ENCODE measurements at places on chromosomes 11 and 22. TPM values are rescaled to one million over a fixed set of nuclear protein-coding genes. Genes with fewer than 3 reads are reported as not detected.

- DNase-seq = no peak
Observed at GRCh38 chr11:132610216-132610615, 922.1 kb downstream of the OPCML start.

Gene SLC7A4
- total RNA-seq = 0.59 TPM

GRCh38 chr11:495537-495931 lies 11.5 kb downstream of the RNH1 start:
- DNase-seq = no peak

DNA sequence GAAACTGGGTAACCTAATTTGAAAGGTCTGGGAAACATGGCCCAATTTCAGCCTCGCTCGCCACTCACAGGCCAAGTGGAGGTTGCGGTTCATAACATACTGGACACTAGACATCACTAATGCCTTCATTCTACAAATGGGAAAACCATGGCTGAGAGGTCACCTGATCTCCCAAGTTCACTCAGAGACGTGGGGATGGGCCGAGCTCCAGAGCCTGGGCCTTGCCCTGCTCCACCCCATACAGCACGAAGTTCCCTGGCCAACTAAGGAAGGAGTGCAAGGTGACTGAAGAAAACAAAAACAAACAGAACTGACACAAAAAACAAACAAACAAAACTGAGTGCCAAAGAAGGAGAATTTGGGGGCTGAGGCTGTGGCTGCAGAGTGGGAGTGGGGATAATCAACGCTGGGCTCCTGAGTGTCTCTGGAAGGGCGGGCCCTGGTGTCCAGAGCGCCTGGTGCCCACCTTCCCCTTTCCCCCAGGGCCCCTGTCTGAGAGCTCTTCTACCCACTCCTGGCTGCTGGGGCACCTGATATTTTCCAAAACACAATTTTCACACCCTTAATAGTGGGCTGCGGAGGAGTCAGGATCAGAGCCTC lies 46.5 kb upstream of the ADA2 start:
- no peak for DNase-seq

Gene CACNA1I
- 0.12 TPM for total RNA-seq

GRCh38 chr22:45246060-45246985 lies 5.6 kb upstream of the KIAA0930 start:
- no peak for DNase-seq

GRCh38 chr11:1768141-1768469 lies 4.4 kb upstream of the CTSD start:
- peak; percentile 11 for DNase-seq

GRCh38 chr11:117807482-117808327 lies 10.7 kb upstream of the DSCAML1 start:
- peak; percentile 85 for DNase-seq

Gene CECR2
- 178 TPM for total RNA-seq

Gene OR4D11
- not detected for total RNA-seq

Gene REXO2
- total RNA-seq = 24.5 TPM

- DNase-seq = no peak
Observed at GRCh38 chr11:61195719-61196118, 7.6 kb upstream of the PGA3 start.

DNA sequence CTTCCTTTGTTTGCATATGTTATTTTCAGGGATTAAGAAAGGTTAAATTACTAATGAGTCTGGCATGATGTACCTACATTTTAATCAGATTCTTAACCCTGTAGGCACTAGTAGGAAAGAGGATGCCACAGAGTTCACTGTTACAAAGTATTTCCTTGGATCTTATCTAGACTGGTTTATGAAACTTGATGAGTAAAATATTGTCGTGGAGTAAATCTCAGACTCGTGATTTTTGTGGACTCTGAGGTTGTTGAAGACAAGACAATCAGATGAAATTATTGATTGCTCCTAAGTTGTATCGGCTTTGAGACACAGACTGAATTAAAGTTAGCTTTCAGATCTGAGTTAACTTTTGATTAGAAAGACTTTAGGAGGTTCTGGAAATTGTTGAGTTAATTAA lies 6.0 kb downstream of the KMT2A start:
- no peak for DNase-seq

DNA sequence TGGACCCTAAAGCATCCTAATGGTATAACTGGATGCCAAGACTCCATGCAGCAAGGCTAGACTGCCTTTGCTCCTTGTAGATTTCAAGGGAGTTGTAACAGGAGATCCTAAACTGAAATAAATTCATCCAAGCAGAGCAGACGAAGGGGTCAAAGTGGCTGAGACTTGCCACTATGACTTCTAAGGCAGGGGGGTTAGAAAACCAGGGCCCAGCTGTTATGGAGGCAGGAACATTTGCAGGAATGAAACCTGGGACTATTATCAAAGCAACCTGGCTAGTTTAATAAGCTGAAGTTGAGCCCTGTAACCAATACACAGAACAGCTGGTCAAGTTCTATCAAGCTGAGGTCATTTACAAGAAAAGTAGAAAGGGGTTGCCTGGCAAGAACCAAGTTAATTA lies 122.2 kb upstream of the TRPC6 start:
- no peak for DNase-seq

Gene PDE3B
- 14.1 TPM for total RNA-seq

Gene OR10D3
- total RNA-seq = 0.29 TPM

DNA sequence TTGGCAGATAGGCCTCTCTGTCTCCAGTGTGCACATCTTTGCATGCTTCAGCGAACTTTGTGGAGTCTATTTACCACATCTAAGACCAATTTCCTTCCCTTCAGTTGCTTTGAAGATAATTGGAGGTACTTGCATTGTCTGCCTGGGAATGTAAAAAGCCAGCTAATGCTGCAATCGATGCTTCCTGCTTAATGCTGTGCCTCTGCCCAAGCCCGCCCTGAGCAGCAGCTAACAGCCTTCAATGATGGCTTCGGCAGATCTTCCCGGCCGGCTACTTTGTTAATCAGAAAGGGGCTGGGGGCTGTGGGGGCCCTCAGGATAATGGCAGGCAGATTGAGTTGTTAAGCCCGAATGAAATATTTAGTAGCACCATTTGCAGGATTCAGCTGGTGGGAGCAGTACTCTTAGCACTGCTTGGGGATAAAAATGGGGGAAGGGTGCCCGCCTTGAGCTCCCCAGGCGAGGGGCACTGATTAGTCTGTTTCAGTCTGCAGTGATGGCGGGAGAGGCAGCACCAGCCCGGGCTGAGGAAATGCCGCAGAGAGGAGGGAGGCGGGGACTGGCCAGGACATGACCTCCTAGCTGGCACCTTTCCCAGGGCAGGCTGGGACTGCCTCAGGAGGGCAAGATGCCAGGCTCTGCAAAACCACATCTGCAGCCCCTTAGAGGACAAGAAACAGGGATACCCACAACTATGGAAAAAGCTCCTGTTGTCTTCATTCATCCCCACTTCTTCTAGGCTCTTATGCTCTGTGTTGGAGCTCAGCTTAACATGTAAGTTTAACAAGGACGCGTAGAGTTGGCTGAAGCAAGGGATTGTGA lies 460.0 kb downstream of the BUD13 start:
- DNase-seq = peak; percentile 27

DNA sequence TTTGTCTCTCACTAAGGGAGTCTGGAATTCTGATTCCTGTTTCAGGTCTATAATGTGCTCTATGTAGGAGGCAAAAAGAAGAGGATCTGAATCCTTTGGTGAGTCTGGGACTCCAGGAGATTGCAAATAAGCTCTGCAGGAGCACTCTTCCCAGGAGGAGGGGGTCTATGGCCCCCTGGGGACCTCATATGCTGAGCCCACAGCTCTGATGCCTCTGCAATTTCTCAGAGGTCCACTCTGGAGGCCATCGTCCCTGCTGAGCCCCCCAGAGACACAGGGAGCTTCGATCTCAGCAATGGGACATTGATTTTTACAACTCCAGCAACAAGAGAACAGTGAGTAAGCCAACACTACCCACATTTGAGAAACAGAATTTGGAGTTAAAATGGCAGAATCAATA lies 20.2 kb upstream of the NRGN start:
- DNase-seq = peak; percentile 51

- no peak for DNase-seq
Observed at GRCh38 chr11:120532082-120532831, 20.7 kb downstream of the GRIK4 start.

DNA sequence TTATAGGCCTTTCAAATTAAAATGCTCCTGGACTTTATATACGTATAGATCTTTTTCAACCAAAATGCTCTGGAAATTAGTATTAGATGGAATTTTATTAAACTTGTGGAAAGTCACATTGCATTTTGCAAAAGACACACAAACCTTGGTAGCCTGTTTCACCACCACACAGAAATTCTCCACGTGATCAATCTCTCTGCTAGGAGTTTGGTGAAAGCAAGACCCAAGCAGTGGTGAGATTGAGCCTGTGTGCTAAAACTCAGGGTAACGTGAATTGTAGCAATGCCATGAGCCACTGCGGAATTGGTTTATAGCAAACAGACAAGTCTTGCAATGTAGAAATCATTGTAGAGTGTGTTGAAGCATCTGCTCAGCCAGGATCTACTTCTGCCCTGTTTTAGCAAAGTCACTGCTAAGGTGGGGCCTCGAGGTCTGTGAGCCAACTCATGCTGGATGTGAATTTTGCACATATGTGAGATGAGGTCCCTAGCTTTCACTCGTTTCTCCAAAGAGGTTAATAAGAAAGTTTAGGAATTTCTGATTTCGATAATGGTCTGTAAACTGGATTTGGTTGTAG lies 184.8 kb downstream of the DBX1 start:
- no peak for DNase-seq

DNA sequence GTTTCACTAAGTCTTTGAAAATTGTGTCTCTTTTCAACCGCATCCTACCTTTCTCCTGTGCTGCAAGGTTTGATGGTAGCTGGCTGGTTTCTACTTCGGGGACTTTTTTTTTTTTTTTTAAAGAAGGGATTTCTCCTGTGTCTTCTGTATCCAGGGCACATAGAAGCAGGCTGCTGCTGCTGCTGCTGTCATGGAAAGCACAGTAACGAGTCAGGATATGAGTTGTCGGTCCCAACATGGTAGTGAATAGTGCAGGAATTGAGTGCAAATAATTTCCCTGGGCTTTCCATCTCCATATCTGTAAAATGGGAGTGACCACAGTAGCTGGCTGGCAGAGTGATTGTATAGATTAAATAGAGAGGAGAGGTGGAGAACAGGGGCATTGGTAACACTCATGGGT lies 118.3 kb upstream of the NAV2 start:
- DNase-seq = no peak

GRCh38 chr11:93196816-93197379 lies 893 bp downstream of the SLC36A4 start:
- no peak for DNase-seq

Gene CNGA4
- not detected for total RNA-seq

DNA sequence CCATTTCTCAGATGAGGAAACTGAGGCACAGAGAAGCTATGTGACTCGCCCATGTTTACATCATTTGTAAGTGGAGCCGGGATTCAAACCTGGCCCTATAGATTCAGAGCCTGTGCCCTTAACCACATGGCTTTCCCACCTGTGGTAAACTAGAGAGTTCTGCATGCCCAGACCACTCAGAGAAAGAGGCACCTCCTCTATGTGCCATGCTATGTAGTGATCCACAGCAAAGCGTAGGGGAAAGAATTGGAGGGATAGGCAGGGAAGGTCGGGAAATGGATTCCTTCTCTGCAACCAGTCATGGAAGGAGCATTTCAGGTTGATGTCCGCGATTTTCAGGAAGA lies 15.4 kb upstream of the POU2AF2 start:
- DNase-seq = no peak

- DNase-seq = peak; percentile 28
Observed at GRCh38 chr22:33971561-33971961, 51.3 kb upstream of the LARGE1 start.
